ENCODE measurements at places on chromosomes 7 and 10.

DNA sequence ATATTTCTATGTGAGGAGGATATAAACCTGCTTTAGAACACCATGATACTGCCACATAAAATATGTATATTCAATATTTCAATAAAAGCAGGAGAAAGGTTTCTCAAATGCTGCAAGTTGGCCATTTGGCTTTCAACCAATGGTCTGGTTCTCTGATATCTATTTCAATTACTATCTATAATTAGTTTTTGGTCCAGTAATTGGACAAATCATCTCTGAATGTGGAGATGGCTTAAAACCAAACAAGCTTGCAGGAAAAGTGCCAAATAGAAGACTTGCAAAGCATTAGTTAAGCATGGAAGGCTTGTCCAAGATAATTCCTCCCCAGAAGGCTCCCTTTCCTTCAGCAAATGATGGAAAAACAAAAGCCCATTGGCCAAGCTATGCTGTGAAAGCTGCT lies 140.1 kb downstream of the CPEB3 start:
- no peak for DNase-seq

DNA sequence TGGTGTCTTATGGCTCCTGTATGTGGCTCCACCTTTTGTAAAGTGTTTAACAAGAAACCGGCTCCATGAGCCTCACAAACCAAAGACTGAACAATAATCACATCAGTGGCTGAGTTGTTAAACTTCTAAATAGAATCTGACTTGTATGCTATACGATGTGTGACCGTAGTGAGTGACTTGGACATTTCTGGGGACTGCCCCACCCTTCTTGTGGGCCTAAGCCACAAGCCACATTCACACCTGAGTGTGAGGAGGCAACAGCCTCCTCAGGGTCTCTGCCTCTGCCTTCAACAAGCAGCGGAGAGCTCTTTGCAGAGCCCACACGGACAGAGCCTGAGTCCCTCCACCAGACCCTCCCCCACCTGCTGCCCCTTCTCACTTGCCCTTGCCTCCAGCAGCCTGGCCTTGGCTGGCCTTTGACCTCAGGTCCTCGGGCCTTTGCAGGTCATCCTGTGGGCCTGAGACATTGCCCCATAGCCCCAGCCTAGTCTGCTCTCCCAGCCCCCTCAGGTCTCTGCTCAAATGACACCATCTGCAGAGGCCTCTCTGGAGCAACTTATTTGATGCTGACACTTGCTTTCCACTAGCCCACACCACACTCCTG lies 156.8 kb upstream of the TNS3 start:
- no peak for DNase-seq

DNA sequence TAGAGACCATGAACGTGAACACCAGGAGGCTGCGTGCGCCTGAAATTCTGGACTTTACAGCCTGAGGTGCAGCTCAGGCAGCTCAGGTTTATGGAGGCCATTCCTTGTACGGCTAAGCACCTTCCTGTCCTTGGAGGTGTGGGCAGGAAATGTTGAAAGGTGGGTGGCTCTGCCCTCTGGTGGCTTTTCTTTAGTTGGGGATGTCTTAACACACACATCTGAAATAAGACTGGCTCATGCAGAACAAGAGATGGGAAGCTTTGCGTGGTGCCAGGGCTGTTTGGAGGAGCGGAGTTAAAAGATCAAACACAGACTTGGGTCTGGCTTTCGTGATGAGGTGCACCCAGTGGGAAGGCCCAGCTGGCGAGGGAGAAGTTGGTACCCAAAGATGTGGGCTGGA lies 64.1 kb downstream of the DOCK1 start:
- DNase-seq, result no peak

DNA sequence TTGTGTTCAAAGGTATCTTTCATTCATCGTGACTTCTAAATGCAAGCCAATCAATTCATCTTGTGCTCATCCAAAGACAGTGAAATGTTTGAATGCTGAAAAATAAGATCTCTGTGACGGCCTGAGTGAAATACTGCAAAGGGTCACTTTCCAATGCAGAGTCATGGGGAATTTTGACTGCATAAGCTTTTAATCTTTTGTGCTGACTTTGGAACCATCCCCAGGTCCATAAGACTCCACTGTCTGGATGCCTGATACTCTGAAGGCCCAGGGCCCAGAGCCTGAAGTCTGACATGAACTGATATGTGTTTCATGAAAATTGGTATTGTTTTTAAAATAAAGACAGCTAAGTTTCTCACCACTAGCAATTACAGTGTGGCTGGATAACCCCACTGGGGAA lies 39.0 kb downstream of the PPP1R3C start:
- no peak for DNase-seq

- DNase-seq, result no peak
Observed at GRCh38 chr10:58158806-58159205, 108.9 kb downstream of the IPMK start.

DNA sequence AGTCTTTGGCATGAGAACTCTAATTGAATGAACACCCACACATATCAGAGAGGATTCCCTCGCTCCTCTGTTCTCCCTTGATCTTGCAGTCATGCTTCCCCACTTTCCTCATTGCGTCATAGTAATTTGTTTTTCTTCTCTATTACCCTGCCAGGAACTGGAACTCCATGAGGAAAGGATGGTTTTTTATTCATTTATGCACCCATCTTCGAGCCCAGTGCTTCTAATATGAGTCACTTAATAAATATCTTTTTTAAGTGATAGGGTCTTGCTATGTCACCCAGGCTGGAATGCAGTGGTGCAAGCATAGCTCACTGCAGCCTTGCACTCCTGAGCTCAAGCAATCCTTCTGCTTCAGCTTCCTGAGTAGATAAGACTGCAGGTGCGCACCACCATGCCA lies 83.5 kb downstream of the OTUD1 start:
- no peak for DNase-seq

- no peak for DNase-seq
Observed at GRCh38 chr7:67724435-67724834, 727.8 kb downstream of the TYW1 start.

- no peak for DNase-seq
Observed at GRCh38 chr10:131725581-131726069, 175.2 kb upstream of the PPP2R2D start.

DNA sequence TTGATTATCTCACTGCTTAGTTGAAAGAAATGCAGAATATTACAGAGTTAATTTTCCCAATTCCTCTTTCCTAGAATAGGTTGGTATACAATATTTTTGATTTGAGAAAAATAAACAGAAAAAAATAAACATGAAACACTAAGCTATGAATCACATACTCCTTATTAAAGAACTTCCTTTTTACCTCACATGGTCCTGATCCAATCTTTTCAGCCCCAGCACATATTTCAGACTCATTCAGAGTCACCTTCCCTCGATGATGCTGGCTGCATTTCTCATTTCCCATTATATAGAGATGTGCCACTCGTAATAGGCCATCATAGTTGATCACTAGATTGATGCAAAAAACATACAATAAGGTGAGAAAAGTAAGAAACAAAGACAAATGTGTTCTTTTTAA lies 64.6 kb downstream of the HGF start:
- no peak for DNase-seq

- DNase-seq, result no peak
Observed at GRCh38 chr7:28921822-28922221, 36.3 kb downstream of the TRIL start.

GRCh38 chr10:1419796-1420610 lies 317.3 kb downstream of the ADARB2 start:
- DNase-seq, result no peak

GRCh38 chr10:62068464-62068863 lies 167.0 kb downstream of the ARID5B start:
- DNase-seq, result no peak

DNA sequence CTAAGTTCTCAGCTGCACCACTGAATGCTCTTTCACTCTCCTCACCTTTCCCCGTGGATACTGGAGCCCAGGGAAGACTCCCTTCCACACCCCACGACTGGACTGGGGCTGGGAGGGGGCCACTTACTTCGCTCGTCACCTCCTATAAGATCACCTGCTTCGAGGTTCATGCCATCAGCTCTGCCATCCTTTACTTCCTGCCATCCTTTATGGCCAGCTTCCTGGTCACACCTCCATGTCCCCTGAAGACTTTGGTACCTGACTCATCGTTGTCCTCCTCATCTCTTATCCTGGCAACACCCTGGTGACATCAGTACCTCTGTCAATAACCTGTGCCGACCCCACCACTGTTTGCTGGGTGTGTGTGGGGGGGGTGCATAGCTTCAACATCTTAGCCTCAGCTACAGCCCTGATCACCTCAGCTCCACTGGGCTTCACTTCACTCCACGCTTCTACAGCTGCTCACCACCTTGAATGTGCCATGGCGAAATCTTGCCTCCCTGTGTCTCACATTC lies 8.7 kb upstream of the VDAC2 start:
- DNase-seq, result no peak

DNA sequence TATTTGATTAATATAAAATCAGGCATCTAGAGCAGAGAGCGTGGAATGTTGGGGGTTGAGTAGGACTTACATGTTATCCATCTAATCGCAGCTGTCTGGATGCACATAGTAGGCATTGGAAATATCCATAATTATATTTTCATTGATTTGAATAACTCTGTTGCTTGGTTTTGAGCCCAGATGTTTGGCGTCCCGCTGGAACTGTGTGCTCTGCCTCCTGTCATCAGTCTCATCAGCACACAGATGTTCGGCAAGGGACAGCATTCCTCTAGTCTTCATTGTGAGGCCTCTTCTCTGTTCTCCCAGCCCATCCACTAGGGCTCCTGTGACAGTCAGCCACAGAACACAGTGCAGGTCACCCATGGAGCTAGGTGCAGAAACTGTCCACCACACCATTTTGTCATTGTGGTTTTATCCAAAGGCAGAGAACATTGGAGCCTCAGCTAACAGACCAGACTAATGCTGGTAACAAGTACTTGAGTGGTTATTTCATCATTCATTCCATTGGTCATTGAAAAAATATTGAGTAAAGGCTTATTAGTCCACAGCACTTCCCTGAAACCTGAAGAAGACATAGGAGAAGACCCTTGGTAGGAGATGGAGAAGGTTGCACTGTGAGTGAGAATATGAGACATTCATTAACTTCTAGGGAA lies 927.4 kb downstream of the LRMDA start:
- no peak for DNase-seq

DNA sequence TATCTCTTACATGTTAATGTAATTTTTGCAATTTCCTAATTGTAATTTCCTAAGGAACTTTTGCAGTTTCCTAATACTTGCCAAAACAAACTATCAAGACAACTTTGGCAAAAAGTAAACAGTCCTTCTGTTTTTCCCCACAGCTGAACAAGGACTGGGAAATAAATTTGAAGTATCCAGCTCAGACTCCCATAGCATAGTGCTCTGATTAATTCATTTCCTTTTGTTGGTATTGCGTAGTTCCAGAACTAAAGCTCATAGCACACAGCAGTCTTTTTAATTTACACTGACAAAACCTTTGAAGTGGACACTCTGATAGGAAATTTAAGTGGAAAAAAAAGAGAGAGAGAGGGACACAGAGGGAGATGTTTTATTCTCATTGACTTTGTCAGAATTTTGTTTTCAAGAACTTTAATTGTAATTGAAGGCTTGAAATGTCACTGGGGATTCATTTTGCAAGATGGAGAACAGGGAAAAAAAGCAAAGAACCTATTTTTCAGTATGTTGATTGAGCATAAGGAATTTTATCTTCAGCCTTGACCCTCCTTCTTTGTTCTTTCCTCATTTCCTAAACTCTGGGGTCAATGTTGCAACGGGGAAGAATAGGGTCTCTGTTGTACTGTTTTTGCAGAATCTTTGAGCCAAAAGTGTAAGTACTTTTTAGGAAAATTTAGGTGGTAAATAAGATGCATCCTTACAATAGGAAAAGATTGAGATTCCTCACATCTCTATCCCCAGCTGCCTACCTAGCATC lies 232.2 kb upstream of the NPSR1 start:
- no peak for DNase-seq

DNA sequence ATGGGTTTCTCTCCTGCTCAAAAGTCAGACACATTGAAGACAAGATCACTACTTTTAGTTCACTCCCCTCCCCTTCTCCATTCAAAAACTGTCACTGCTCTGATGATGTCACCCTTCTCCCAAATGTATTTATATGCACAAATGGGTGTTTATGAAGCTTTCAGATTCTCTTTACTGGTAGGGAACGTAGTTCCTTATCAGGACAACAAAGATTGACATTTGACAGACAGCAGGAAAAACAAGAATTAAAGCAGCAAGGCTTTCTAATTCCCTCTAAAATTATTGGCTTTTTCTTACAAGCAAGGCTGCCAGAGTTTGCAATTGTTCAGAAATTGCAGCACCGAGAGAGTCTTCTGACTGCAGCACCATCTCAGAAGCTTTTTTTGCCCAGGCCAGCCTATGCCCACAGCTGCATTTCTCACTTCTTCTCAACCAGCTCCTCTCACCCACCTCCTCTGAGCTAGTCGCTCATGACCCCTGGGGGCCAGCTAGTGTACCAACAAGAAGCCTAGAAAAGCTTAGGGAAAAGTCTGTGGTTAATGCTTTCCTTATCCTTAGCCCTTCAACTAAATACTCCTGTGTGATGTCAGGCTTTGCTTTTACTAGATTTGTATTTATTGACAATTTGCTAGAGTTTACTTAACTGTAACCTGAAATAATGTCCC lies 265.1 kb downstream of the HTR7 start:
- DNase-seq, result no peak

GRCh38 chr7:71904484-71904883 lies 507.7 kb downstream of the CALN1 start:
- DNase-seq, result no peak

- DNase-seq, result no peak
Observed at GRCh38 chr7:116724560-116725231, 52.7 kb downstream of the MET start.

DNA sequence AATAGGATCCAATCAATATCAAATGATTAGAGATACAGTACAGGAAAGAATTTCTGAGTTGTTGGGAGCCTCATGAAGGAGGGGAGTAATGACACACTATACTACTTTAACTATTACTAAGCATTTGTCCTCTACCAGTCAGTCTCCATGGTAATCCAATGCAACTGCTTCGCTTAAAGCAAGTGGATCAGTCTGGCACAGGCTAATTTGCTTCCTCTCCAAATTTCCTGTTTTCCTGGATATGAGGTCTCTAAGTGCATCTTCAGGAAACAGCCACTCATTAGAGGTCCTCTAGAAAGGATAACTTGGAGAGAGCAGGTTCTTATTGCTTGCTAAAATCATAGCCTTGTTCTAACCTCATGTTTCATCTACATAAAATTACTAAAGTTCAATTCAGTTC lies 8.4 kb upstream of the SEPTIN7 start:
- DNase-seq, result no peak
